GM23248 (cell line): ENCODE measurements at places on chromosomes 7 and 10. TPM values are rescaled to one million over a fixed set of nuclear protein-coding genes. Genes with fewer than 3 reads are reported as not detected.

GRCh38 chr7:148289630-148290029 is 300.9 kb upstream of the C7orf33 start:
- DNase-seq, result no peak
- H3K36me3 ChIP-seq, result no peaks in the 10 kb centered on the region
- H3K4me3 ChIP-seq, result no peak overlapping the region
- no peak overlapping the region for H3K27ac ChIP-seq
- H3K27me3 ChIP-seq, result no peaks in the 10 kb centered on the region

- H3K4me3 ChIP-seq, result no peak overlapping the region
- H3K27ac ChIP-seq, result no peak overlapping the region
- H3K4me1 ChIP-seq, result no peaks in the 10 kb centered on the region
- DNase-seq, result no peak
These were observed 149.3 kb downstream of the NXPH1 start for GRCh38 chr7:8582728-8583127.

- no peak for DNase-seq
- H3K27me3 ChIP-seq, result peaks cover 5% of the 10 kb centered on the region; the same call in 1 of the 2 replicates
- H3K27ac ChIP-seq, result no peak overlapping the region
- no peak overlapping the region for H3K4me3 ChIP-seq
- H3K4me1 ChIP-seq, result peaks cover 13% of the 10 kb centered on the region
- H3K36me3 ChIP-seq, result no peaks in the 10 kb centered on the region
These were observed 23.0 kb upstream of the DLD start for GRCh38 chr7:107867858-107868466.

DNA sequence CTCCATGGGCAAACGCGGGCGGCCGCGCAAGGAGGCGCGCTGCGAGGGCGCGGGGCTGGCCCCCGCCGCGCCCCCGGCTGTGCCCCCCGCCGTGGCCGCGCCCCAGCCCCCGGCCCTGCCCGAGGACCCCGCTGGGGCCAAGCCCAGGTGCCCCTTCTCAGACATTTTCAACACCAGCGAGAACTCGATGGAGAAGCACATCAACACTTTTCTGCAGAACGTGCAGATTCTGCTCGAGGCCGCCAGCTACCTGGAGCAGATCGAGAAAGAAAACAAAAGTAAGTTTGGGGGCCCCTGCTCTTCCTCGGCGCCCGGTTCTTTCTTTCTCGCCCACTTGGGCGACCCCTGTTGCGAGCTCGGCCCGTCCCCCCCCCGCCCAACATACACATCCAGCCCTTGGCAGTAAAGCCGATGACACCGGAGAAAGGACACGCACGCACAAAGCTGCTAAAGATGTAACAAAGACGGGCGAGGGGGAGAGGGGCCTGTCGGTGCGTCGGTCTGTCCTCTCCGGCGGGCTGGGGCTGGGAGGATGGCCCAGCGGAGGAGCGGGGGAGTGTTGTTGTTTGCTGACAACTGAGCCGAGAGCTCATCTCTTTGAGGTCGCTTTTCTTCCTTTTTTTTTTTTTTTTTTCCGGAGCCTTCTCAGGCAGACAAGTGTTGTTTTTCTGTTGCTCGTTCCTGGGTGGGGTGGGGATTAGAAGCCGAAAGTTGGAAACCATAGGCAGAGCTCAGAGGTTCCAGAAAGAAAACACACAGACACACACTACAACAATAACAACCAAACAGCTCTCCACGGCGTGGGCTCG is 604 bp downstream of the MXI1 start:
- DNase-seq, result peak; percentile 71
- H3K36me3 ChIP-seq, result no peaks in the 10 kb centered on the region
- peak overlapping the region; percentile 90 for H3K4me3 ChIP-seq
- H3K27me3 ChIP-seq, result no peaks in the 10 kb centered on the region

DNA sequence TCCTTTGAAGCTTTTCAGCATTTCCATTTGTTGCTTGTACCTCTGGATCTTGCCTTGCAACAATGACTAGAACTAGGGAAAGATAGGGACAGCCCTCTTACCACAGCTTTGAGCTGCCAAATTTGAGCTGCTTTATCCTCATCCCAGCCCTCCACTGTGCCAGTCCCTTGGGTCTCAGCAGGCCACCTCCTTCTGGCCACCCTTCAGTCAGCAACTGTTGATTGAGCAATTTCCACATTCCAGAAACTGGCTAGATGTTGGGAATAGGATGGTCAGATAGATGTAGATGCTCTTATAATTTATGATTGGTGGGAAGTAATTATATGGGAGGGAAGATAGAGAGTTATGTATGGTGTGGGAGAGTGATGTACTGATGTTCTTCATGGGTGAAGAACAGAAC is 100.1 kb downstream of the ST7 start:
- H3K4me3 ChIP-seq, result no peak overlapping the region
- peak; percentile 18 for DNase-seq
- H3K27ac ChIP-seq, result no peak overlapping the region

DNA sequence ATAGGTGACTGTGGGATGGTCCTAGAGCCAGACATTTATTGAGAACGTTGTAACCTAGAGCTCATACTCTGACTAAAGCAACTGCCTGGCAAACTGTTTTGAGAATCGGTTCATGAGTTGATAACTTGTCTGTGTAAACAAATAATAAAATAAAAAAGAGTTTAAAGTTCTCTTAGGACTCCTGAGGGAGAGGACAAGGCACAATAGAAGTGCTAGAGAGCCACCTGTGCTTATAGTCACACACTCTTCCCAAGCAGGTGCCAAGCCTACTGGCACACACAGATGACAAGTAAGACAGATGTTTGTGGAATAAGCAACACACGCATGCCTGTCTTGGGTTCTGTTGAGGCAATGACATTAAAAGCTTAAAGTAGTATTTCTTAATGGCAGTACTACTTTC is 7.9 kb downstream of the EDRF1 start:
- H3K36me3 ChIP-seq, result peaks cover 86% of the 10 kb centered on the region
- H3K27me3 ChIP-seq, result no peaks in the 10 kb centered on the region
- H3K4me3 ChIP-seq, result no peak overlapping the region
- no peak for DNase-seq

DNA sequence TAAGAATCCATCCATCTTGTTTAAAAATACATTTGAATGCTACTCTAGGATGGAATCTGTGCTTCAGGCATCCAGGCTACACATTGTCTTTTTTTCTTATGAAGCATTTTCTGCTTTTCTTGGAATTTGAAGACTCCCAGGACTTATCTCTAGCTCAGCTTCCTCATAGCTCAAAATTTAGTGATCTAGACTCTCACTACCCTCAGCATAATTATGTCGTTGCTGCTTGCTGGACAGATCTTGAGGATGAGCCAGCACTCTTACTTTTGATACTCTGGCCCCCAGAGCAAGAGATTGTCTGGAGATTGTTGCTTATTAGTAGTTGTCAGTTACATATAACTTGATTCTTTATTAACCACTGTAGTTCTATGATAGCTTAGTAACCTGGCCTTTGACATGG is 83.3 kb upstream of the FGL2 start:
- H3K4me1 ChIP-seq, result no peaks in the 10 kb centered on the region
- no peak overlapping the region for H3K27ac ChIP-seq
- no peaks in the 10 kb centered on the region for H3K27me3 ChIP-seq
- DNase-seq, result no peak

- no peak for DNase-seq
- H3K4me3 ChIP-seq, result no peak overlapping the region
- no peaks in the 10 kb centered on the region for H3K4me1 ChIP-seq
- H3K36me3 ChIP-seq, result no peaks in the 10 kb centered on the region
- H3K27ac ChIP-seq, result no peak overlapping the region
These were observed 27.3 kb downstream of the SNX10 start for GRCh38 chr7:26318921-26319320.

GRCh38 chr10:123995461-123996131 is 97.8 kb downstream of the CHST15 start:
- peaks cover 8% of the 10 kb centered on the region; the same call in 1 of the 2 replicates for H3K27me3 ChIP-seq
- peak overlapping the region; percentile 65 for H3K4me3 ChIP-seq
- H3K4me1 ChIP-seq, result peaks cover 33% of the 10 kb centered on the region
- peak; percentile 90 for DNase-seq
- H3K36me3 ChIP-seq, result no peaks in the 10 kb centered on the region
- H3K27ac ChIP-seq, result peak overlapping the region; percentile 66

DNA sequence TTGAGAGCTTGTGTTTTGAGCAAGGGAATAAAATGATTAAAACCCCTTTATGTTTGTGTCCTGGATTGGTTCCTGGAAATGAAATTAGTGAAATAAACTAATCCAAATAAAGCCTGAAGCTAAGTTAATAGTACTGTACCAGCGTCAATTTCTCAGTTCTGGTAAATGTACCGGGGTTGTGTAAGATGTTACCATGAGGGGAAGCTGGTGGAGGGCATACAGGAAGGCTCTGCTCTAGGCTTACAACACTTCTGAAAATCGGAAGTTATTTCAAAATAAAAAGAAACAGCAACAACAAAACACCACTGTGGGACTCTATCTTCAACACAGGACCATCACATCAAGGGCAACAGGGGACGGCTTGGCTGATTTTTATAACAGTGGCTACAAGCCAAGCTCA is 257.0 kb downstream of the CREB5 start:
- no peak overlapping the region for H3K27ac ChIP-seq
- peaks cover 6% of the 10 kb centered on the region; the same call in 1 of the 2 replicates for H3K4me1 ChIP-seq
- H3K27me3 ChIP-seq, result no peaks in the 10 kb centered on the region
- DNase-seq, result no peak

GRCh38 chr7:41472427-41473125 is 230.3 kb downstream of the INHBA start:
- H3K4me1 ChIP-seq, result peaks cover 13% of the 10 kb centered on the region
- H3K4me3 ChIP-seq, result peak overlapping the region; percentile 49
- H3K27me3 ChIP-seq, result no peaks in the 10 kb centered on the region
- no peaks in the 10 kb centered on the region for H3K36me3 ChIP-seq
- H3K27ac ChIP-seq, result no peak overlapping the region

DNA sequence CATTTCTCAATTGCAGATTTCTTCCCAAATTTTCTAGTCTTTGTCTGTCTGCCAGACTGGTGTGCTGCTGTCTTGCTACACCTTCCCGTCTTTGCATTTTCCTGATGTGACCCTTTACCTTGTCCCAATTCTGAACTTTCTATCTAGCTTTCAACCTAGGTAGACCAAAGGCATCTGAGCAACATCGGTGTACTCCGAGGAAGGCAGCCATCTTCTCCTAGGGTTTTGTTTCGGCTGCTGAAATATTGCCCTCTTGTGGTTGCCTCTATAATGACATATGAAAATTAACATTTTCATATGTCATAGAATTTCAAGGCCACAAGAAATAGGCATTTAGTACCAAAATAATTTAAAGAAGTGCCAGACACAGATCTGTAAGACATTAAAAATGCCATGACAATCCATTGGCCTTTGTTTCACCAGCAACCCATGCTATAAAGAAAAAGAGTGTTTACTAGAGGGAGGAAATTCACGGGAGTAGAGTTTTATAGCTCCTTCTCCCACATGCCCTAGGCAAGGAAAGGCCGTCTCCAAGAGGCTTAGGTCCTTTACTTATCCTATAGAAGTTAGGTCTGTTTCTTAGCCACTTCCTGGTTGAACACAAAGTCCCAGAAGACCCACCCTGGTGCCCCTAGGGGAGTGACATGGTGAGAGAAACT is 23.4 kb downstream of the OR9A2 start:
- H3K4me3 ChIP-seq, result peak overlapping the region; percentile 65
- no peaks in the 10 kb centered on the region for H3K4me1 ChIP-seq
- DNase-seq, result peak; percentile 62

Gene SLC35G1
- 3.8 and 6.2 TPM in 2 replicates for total RNA-seq

Gene UBE2H
- 37.9 and 44.4 TPM in 2 replicates for total RNA-seq

Gene ADD3
- 128 and 1,101 TPM in 2 replicates for total RNA-seq

Gene ZNF239
- 6.2 and 6.3 TPM in 2 replicates for total RNA-seq

Gene WNT8B
- not detected in 2 replicates for total RNA-seq

Gene DNAH11
- total RNA-seq, result 0.51 and 3.1 TPM in 2 replicates

Gene NRBF2
- total RNA-seq, result 31.7 and 31.8 TPM in 2 replicates

Gene TAS2R4
- total RNA-seq, result 0.32 and 0.51 TPM in 2 replicates

Gene TSPAN33
- 0.76 TPM in 2 replicates for total RNA-seq
